Activated CD8-positive, alpha-beta memory T cell treated with anti-CD3 and anti-CD28 coated beads for 4 hours (primary cell): ENCODE measurements at places on chromosomes 4 and X.

GRCh38 chrX:38887222-38887621 is 86.0 kb downstream of the MID1IP1 start:
- no peak for DNase-seq

- DNase-seq = no peak
Measured at GRCh38 chr4:41476310-41476885, 61.6 kb upstream of the LIMCH1 start.

DNA sequence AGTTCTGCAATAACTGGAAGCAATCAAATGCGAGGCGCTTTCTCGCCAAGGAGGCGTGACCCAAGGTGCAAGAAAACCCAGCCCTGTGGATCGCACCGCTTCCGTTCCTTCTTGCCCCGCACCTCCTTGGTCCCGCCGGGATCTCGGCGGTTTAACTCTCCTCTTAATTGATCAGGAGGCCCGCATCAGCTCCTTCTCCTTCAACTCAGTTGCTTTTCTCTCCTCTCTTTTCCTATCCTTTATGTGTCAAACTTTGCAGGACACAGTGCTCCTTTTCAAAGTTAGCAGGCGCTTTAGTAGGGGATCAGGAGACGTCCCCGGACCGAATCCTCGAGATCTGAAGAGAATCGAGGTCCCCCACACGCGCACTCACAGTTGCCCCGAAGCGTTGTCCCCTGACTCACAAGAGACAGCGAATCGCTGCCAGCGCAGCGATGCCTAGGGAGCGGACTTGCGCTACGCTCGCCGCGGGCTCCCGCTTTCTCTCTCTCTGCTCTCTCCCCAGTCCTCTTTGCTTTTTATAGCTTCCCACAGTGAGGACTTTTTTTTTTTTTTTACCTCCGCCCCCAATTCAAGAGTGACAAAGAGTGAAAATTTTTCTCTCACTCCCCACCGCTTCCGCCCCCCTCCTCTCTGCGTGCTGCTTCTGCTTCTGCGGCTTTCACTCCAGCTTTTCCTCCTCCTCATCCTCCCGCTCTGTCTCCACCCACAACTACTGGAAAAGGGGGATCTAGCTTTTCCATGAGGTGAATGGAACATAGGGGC is at the start of gene DKK2:
TSS of gene DKK2 (minus strand) at position 495 of the 765 bp plus-strand sequence. CDS start 722 bp downstream, outside the sequence.
- no peak for DNase-seq

DNA sequence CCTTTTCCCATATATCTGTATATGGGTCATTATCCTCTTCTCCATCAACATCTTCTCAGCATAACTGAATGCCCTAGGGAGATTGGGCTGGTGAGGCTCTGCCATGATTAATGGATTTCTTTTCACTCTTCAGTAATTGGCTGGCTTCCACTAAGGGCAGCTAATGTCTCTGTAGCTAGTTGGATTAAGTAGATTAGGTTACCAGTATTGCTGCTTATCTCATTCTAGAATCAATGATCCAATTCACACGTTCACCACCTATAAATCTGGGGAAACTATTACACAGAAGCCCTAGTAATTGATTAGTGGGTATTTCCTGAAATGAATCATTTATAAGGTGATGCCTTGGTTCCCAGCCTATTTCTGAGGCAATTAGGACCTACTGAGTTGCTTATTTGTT is 94.8 kb downstream of the KDR start:
- DNase-seq = no peak

DNA sequence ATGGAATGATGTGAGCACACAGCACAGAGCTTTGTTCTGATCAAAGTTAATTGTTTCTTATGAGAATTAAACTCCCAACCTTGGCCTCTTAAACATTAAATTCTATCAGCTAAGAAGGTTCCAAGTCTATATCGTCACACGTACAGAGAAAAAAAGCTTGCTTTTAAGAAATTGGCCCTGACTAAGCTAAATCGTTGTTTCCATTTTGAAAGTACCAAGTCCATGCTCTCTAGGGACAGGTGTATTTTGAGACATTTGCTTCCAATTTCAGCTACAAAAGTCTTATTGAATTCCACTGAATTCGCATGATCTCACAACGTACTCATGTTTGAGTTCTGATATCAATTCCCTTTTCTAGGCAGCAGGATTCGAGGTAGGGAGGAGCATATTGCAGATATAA is 157.4 kb downstream of the SHROOM3 start:
- DNase-seq = no peak

GRCh38 chr4:148852092-148852699 is 410.0 kb upstream of the NR3C2 start:
- DNase-seq = no peak

DNA sequence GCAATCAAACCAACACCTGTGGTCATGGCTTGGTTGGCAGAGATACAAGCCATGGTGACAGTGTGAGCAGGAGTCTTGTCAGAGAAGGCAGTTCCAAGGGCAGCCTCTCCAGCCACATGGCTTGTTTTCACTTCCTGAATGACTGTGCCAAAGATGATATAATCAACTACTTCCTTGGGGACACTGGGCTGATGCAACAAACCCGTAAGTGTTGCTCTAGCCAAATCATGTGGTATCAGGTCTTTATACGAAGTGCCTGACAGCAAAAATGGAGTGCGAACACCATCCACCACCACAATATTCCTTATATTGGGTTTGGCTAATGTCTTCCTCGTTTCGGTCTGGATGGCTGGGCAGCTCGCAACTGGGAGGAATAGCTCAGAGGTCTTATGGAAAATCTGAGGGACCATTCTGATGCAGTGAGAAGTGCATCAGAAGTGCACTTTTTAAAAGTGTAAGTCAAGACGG is 922.0 kb downstream of the NLGN4X start:
- no peak for DNase-seq

GRCh38 chr4:123554801-123555232 is 158.2 kb downstream of the SPRY1 start:
- no peak for DNase-seq

GRCh38 chr4:177480795-177481194 is 38.6 kb upstream of the AGA start:
- DNase-seq = no peak

- DNase-seq = no peak
Measured at GRCh38 chr4:94533405-94534223, 81.9 kb downstream of the PDLIM5 start.

DNA sequence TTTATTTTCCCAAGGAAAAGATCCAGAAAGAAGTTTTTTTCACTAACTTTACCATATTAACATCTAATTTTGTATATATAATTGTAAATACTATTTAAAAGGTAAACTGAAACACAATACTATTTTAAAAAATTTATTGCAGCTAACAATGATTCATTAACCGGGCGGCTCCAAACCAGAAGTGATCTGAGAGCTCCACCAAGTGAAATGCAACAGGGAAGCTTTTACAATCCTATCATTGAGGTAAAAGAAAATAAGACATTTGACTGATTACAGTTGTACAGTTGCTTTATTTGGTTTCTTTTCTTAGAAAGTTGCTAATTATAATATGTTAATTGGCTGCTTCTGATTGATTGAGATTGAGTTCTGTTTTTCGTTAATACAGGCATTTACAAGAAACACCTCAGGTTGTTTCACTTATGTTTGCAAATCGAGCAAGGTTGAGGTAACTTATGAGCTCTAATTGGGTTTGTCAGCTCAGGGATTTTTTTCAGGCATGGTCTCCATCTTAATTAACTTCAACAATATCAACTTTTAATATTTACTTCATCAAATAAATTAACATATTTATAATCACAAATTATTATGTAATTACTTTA is 220.2 kb upstream of the UGT8 start:
- no peak for DNase-seq

GRCh38 chrX:1592470-1593142 is 1.2 kb downstream of the AKAP17A start:
- no peak for DNase-seq

DNA sequence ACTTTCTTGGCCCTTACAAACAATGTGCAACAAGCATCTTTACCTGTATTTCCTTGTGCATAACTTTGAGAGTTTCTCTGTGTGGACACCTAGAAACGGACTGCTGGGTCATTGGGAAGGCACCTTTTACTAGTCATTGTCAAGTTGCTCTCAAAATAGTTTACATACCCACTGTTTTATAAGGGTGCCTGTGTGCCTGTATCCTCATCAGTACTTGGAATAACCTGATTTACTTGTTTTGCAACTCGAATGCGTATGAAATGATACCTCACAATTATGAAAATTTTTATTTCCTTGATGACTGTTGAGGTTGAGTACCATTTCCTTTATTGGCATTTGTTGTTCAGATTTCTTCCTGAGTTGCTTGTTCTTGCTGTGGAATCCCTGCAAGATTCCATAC is 150.8 kb downstream of the STIM2 start:
- DNase-seq = no peak

- DNase-seq = no peak
Measured at GRCh38 chr4:31548823-31549222, 828.7 kb downstream of the PCDH7 start.

GRCh38 chrX:42375086-42375485 is 402.9 kb downstream of the PPP1R2C start:
- DNase-seq = no peak

GRCh38 chrX:53251307-53251706 is 26.3 kb upstream of the KDM5C start:
- DNase-seq = no peak

GRCh38 chrX:154371789-154372300 is 2.6 kb downstream of the FLNA start:
- DNase-seq = no peak

DNA sequence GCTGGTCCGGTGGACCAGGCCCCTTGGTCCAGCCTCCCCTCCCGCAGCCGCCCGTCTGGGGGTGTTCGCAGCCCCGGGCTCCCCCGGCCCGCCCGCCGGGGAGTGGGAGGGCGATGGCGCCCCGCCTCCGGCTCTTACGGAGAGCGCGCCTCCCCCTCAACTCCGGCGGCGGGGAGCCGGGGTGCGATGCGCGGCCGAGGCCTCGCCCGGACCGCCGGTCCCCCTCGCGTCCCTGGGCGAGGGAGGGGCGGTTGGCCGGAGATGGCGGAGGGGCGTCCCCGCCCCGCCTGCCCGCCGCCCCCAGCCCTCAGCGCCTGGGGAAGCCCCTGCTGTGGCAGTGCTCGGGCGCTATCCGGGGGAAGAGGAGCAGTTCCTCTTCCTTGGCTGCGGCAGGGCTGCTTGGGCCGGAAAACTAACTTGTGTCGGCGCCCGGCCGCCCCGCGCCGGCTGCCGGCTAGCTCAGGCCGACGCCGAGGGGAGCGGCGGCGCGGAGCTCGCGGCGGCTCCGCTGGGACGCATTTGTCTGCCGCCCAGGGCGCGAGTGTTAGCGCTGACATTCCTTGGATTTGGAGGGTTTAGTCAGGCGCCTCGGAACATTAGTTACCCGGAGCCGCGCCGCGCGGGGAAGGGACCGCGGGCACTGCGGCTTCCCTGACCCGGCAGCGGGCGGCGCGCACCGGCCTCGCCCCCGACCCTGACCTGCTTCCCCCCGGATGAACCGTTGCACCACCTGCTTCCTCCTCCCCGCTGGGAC is 994 bp downstream of the GALNT7 start:
- peak; percentile 23 for DNase-seq

- no peak for DNase-seq
Measured at GRCh38 chr4:140789759-140790158, 33.6 kb upstream of the TBC1D9 start.

GRCh38 chrX:103941201-103941975 is 21.0 kb upstream of the TMSB15B start:
- no peak for DNase-seq

DNA sequence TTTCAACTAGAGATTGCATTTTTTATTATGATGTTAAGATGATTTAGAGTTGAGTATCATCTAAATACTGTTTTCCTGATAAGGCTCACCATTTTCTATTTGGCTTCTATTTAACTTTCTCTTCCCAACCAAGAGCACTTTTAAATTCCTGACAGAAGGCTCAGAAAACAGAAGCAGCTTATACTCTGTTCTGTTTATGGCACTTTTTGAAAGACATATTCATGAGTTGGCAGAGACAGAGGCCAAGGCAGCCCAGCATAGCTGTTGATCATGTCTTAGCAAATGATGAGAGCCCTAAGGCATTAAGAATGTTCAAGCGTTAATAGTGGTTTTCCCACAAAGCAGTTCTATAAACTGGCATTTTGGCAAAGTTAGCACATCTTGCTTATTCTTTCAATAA is 330.3 kb downstream of the TRAM1L1 start:
- no peak for DNase-seq

DNA sequence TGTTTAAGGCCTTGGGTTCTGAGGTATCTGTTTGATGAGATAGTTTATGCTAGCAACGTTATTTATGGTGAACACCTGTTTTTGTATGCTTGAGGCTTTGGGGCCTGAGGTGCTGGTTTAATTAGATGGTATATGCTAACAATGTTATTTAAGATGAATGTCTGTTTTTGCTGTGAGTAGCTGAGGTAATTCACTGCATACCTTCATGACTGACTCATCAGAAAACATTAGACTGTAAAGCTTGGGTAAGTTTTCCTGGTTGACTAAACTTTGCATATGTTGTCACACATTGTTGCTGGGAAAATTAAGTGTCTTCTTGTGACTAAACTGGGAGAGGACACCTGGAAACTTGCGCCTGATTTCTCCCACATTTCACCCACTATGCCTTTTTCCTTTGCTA is 1026.6 kb downstream of the RAPGEF2 start:
- no peak for DNase-seq

DNA sequence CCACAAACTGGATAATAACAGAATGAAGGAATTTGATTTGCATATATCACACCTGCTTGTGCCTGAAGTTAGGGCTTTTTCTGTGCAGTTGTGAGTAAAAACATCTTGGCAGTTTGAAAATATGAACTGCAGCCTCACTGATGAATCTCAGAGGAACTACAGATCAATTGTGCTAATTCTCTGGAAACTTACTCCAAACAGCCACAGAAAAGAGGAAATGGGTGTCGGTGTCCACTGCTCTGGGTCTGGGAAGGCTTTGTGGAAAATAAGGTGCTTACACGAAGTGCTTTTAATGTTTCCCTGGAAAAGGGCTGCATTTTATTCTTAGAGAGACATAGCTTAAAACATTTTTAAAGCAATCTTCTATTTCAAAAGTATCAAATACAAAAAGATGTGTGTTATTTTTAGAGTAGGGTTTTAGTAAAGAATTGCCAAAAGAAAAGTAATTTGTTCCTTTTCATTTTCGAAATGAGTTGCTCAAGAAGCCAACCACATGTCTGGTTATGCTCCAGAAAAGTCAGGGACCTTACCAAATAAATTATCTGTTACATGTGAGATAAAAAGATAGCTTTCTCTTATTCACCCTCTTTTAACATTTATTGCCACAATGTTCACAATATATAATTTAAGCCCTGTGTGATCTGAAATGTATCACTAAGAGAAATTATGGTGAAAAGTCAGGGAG is 240.1 kb downstream of the FRAS1 start:
- no peak for DNase-seq

- no peak for DNase-seq
Measured at GRCh38 chrX:78527263-78527662, 131.9 kb downstream of the RTL3 start.

DNA sequence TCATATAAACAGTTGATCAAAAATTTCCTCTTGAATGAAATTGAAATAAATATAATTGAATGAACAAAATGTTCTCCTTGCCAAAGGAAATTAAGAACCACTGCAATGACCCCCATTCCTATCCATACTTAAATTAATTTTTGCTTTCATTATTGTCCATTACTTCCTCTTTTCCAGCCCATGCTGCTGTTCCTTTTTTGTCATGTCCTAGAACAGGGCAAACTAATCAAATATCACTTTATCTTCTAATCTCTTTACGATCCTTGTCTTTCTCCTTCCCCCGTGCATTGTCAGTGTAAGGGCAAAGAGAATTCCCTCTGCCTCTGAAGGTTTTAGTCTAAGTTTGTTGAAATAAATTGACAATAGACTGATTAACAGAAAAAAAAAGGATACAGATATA is 203.0 kb downstream of the CENPC start:
- DNase-seq = no peak
